ENCODE measurements at places on chromosomes 3 and 15.

- no peak for DNase-seq
Observed at GRCh38 chr3:33217866-33218445, 654 bp downstream of the SUSD5 start.

DNA sequence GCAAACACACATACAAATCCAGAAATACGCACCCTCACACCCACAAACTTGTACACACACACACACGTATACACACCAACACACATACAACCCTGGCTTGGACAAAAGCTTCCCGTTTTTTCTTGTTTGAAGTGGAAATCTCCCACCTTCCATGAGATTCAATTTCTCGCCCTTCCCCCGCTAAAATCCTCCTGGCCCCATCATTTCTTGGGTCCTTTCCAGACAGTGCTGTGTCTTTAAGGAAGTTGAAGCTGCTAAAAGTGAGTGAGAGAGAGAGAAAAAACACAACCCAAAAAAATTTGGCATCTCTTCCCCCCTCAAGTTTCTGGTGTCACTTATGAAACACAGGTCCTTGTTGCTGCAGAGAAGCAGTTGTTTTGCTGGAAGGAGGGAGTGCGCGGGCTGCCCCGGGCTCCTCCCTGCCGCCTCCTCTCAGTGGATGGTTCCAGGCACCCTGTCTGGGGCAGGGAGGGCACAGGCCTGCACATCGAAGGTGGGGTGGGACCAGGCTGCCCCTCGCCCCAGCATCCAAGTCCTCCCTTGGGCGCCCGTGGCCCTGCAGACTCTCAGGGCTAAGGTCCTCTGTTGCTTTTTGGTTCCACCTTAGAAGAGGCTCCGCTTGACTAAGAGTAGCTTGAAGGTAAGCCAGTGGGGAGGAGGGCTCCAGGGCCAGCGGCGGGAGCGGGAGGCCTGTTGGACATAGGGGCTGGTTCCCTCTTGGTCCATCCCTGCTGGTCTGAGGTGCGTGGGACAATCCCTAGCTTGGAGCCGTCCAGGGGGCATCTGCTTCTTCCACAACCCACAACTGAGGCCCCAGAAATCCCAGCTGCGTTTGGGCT, at the start of gene ISLR:
Gene ISLR, plus strand, starts transcription at position 331 of the 839 bp plus-strand sequence. CDS start 1,149 bp downstream, outside the sequence.
- DNase-seq = no peak

- no peak for DNase-seq
Observed at GRCh38 chr15:31799715-31800321, 230.5 kb upstream of the CHRNA7 start.

GRCh38 chr3:156483002-156483401, 71.9 kb downstream of the SSR3 start:
- DNase-seq = no peak

- no peak for DNase-seq
Observed at GRCh38 chr3:193972832-193973231, 163.1 kb upstream of the HES1 start.

- DNase-seq = no peak
Observed at GRCh38 chr3:190644766-190645165, 130.9 kb downstream of the IL1RAP start.

DNA sequence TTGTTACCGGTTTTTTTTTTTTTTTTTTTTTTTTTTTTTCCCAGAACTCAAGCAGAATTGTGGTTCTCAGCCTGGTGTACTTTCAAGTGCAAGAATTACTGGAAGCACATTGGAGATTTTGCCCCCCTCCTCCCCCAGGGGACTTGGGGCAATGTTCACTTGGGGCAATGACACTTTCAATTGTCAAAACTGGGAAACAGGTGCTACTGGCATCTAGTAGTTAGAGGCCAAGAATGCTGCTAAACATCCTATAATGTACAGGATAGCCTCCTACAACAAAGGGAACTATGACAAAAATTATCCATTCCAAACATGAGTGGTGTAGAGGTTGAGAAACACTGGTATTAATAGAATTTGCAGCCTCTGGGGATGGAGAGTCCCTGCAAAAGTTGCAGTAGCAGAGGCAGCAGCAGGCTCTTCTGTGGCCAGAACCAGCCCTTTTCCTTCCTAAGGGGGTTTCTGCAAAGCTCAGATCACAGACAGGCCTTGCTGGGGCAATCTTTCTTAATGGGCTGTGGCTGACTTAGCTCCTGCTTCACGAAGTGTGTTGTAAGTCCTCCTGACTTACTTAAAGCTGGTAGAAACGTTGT, 144.3 kb upstream of the MRPS22 start:
- no peak for DNase-seq

DNA sequence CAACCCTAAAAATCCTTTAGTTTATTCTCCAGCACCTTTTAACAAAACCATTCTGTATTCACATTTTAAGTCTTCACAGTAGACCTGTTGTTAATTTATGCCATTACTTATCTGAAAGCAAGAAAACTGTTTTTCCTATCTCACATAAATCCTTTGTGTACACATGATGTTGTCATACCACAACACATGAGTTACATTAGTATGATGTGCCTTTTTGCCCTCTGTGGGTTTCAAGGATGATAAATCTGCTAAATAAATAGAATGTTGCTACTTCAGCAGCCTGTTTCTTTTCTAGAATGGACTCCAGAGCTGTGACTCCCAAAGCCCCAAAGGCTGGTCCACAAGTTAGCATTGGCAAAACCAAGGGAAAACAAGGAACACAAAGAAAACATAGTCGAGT, 151.6 kb downstream of the SERPINI1 start:
- no peak for DNase-seq

- no peak for DNase-seq
Observed at GRCh38 chr3:144039661-144040060, 68.0 kb downstream of the DIPK2A start.

GRCh38 chr3:83632526-83632925, 1326.3 kb upstream of the CADM2 start:
- no peak for DNase-seq

DNA sequence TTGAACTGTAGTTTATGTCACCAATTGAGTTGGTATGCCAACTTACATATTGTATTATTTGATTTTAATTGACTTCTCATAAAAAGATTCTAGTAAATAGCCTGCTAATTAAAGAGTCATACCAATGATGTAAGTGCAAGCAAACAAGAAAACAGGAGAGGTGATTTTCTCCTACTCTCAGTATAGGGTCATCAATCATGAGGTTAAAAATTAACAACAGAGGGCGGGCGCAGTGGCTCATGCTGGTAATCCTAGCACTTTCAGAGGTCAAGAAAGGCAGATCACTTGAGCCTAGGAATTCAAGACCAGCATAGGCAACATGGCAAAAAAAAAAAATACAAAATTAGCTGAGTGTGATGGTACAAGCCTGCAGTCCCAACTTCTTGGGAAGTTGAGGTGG, 108.7 kb downstream of the MYO9A start:
- DNase-seq = no peak

DNA sequence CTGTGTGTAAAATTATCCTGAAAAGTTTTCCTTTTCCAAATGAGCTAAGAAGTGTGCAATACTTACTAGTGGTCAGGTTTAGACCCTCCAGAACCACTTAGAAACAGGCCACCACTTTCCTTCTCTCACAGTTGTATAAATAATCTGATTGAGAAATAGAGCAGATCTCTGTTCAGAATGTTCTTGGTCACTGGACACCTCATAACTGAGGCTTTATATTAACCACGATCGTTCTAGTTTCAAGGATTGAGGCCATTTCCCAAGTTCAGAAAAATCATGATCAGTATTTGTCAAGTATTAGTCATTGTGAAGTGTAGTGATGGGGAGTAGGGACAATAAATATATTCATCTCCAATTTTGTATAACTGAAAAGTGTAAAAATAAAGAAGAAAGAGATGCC, 1.0 kb upstream of the MAP3K13 start:
- DNase-seq = no peak

DNA sequence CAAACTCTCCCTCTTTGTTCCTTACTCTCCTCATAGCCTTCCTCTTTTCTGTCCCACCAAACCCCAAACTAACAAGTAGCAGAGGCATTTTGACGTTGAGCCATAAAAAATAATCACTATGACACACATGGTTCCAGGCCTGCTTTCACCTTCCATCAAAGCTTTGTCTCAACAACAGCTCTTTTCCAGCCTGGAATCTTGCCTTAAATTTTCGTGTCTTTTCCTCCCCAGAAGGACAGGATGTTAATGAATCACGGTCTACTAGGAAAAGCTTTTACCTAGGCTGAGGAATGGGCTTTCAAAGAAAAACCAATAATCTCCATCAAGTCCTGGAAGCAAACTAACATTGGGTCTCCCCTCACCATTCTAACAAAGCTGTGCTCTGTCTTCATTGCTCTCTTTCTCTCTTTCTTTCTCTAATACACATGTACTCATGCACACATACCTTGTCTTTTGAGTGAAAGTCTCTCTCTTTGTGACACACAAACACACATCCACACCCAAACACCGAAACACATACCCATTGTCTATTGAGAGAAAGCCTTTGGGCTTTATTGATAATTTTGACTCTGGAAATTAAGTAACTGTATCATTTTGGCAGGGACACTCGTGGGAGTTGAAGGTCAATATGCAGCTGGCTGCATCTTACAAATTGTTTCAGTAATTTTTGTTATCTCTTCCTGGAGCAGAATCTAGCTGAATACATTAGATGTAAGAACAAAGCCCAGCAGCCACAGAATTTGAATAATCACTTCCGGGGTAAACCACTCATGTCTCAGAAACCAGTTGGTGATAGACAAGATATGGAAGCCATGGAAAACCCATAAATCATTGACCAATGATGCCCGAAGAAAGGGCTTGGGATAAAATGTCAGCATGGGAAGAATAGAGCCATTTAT, 107.4 kb upstream of the SLC4A7 start:
- no peak for DNase-seq

DNA sequence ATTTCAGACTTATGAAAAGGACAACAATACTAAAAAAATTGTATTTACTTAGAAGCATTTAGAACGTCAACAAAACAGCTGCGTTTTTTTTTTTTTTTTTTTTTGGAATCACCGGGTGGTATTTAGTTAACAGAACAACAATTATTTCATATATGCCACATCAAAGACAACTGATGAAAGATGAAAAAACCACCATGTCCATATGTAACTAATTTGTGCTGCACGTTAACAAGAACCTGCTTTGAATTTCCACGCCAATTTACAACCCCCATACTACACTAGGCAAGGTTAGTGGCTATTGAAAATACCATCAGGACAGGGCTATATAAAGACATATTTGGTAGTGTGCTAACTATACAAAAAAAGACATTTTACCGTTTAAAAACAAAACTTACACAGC, 189.3 kb upstream of the ROBO1 start:
- DNase-seq = no peak

GRCh38 chr15:42548249-42549031, at the start of the genes HAUS2 and LRRC57:
Gene HAUS2 (plus strand): TSS chr15:42548838. CDS start chr15:42548873, 35 bp downstream.
Gene LRRC57 (minus strand): TSS chr15:42548793. CDS start chr15:42548434, 359 bp downstream.
- DNase-seq = peak; percentile 16

DNA sequence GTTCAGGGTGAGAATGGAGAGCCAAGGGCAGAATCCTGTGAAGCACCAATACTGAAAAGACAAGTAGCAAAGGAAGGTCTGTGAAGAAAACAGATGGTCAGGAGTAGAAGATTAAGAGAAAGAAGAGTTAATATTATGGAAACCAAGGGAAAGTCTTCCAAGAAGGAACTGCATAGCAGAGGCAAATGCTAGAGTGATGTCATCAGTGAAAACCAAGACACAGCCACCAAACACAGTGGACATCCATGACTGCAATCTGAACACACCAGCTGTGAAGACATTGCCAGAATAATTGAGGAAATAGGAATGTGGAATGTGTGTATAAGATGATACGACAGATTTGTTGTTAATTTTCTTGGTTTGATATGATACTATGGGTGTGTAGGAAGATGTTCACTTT, 26.8 kb upstream of the ZBTB38 start:
- DNase-seq = no peak

- DNase-seq = peak; percentile 4
Observed at GRCh38 chr3:114942773-114943172, 204.3 kb downstream of the ZBTB20 start.

DNA sequence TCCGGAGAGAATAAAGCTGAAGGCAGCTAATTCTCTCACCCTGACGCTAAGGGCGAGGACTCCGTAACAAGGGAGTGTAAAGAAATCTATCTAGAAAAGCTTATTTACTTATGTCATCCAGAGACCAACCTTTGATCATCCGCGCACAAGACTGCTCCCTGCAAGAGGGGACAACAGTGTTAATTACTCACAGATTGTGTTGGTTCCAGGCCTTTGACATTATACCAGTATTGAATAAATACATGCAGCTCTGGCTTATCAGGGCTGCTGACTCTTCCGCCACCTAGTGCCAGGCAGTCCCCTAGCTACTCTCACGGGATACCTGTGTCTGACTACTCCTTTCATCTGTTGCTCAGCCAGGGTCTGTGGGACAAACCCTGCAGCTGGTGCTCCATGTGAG, 211.7 kb downstream of the DTWD1 start:
- DNase-seq = no peak

GRCh38 chr3:32419742-32420125, 28.1 kb downstream of the CMTM7 start:
- DNase-seq = peak; percentile 31

- no peak for DNase-seq
Observed at GRCh38 chr3:111481551-111481950, 60.4 kb upstream of the CD96 start.

DNA sequence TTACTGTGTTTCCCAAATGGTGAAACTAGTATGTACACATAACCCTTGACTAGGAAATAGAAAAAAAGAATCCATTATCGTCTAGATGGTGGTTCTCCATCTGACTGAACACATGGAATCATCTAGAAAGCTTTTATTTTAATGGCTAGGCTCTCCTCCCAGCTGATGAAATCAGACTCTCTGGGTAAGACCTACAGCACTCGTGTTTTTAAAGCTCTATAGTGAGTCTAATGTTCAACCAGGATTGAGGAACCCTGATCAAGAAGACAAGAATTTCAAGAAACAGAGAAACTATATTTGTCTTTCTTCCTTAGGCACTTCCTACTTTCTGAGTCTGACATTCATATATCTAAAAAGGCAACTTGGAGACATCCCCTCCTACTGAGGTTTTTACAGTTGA, 118.8 kb downstream of the TMCO5A start:
- no peak for DNase-seq

DNA sequence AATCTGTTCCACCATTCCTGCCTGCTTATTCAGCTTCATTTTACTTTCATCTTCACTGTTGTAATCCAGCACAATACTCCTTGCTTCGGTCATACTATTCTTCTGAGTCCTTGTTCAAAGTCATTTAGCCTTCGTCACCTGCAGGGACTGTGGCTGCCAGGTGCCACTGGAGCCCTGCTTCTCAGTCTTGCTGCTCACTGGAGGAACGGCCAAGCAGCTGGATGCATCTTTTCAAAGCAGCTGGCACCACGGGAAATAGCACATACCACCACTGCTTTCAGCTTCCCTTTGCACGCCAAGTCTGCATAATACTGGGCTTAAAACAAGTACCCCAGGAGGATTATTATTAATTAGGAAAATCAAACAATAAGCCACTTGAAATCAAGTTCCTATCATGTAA, 287.6 kb downstream of the BCHE start:
- DNase-seq = no peak
